ENCODE measurements at places on chromosomes 5 and 9. TPM values are rescaled to one million over a fixed set of nuclear protein-coding genes. Genes with fewer than 3 reads are reported as not detected.

- no peak for DNase-seq
These were observed 142.9 kb downstream of the SLCO4C1 start for GRCh38 chr5:102153003-102153759.

DNA sequence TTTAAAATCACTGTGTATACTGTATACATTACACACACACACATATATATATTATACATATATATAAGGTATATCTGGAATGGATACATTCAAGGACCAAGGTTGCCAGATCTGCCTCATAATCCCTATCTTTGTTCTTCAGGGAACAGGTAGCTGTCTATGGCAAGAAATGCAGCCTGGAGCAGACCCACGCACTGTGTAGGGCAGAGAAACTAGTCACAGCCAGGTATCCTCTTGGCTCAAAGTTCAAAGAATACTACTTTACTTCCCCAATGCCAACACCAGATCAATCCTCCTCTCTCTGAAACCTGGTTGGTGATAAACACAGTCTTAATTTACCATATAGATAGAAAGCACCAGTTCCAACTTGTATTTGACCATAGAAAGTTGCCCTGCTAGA lies 313.6 kb downstream of the PRELID2 start:
- no peak for DNase-seq

DNA sequence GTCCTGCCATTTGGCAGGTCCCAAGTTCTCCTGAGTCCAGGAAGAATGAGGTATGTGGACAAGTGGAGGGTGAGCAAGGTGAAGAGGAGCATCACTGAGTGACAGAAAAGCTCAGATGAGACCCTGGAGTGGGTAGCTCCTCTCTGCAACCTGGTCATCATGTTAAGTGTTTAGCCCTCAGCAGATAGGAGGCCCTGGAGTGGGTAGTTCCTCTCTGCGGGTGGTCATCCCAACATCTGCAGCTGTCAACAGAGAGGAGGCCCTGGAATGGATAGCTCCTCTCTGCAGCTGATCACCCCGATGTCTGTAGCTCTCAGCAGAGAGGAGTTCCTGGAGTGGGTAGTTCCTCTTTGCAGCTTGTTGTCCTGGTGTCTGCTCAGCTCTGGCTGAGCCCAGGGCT lies 48.4 kb downstream of the NDUFAF2 start:
- DNase-seq, result no peak

Gene PCDHA9
- total RNA-seq, result 0.34 TPM

- DNase-seq, result no peak
These were observed 283.0 kb upstream of the PCSK5 start for GRCh38 chr9:75607521-75607920.

Gene ENTREP1
- 14.6 TPM for total RNA-seq

- DNase-seq, result no peak
These were observed 30.5 kb downstream of the NTRK2 start for GRCh38 chr9:84699984-84700383.
